ENCODE measurements at places on chromosomes 5 and 9.

DNA sequence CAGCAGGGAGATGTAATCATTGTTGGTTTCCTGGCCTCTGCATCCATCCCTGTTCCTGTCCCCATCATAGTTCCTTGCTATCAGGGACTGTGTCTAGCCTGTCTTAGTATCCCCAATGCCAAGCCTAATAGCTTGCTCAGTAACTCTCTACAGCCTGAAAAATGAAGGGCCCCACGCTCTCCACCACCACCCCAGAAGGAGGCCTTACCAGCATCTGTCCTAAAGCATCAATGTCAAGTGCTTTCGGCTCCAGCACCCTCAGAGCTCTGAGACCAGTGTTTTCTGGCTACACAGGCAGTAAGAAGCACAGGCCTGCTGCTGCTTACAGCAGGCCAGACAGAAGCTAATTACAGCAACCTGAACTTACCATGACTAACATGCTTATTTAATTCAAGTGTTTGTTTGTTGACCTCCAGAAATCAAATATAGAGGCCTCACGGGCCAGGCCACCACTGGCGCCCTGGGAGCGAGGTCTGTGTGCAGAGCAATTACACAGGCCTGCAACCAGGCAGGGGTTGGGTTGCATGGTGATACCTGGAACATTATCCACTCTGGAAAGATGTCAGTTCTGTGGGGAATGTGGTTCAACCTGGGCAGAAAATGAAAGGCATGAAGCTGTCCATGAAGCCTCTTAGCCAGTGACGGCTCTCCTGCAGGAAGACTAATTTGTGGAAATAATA, 124.3 kb downstream of the SLC1A3 start:
- DNase-seq, result no peak

- DNase-seq, result no peak
Observed at GRCh38 chr5:10485897-10486296, 44.2 kb downstream of the ROPN1L start.

DNA sequence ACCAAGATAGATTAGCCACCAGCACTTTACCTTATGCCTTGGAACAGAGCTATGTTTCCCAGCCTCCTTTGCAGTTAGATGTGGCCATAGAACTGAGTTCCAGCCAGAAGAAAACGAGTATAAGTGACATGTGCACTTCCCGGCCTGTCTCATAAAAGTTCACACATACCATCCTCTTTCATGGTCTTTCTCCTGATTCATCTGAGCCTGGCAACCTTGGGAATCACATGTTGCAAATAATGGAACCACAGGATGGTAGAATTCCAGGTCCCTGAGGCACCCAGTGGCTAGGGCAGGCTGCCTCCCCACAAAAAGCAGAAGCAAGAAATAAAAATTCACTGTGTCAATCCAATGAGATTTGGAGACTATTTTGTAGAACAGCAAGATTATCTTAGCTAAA, 128.1 kb downstream of the PDE4D start:
- DNase-seq, result no peak

DNA sequence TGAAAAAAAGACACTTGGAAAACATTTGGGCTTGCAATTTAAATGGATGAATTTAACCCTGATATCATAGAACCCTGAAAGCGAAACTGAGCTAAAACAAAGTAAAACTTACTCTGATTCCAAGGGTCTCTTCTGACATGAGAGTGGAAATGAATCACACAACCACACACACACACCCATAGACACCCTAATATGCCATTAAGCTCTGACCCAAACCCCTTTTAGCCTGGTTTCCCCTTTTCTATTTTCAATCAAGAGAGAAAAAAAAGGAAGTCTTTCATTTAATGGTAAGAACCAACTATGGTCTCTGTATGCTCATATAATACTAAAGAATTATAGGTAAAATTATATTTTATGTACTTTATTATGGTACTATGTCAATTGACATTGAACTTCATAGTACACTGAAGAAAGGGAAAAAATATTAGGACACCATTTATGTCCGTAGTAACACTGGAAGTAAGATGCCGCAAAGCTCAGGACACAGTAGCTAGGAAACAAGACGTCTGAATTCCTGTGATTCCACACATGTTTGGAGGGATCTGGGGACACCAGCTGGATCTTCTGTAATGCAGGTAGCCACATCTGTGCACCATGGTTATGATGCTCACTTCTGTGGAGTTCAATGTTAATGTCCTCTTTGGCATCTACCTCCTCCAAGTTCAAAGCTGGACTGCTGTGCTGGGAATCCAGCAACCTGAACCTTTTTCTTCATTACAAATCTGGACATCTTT, 95.8 kb downstream of the PCSK1 start:
- DNase-seq, result no peak

DNA sequence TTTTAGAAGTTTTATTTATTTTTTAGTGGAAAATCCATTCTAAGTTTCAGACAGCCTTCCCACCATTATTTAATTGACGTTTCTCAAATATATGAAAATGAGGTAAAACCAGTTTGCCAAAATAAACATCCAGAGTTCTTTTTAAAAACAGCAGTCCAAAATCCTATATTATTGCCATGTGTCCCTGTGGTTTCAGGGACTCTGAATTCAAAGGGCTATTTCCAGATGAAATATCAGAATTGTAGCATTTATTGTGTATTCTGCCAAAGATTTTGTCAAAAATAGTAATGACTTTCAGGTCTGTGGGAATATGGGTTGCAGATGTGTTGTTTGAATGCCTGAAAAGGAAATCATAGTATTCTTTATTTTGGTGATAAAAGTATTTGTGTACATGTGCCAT, 41.6 kb downstream of the XRCC4 start:
- DNase-seq, result no peak

DNA sequence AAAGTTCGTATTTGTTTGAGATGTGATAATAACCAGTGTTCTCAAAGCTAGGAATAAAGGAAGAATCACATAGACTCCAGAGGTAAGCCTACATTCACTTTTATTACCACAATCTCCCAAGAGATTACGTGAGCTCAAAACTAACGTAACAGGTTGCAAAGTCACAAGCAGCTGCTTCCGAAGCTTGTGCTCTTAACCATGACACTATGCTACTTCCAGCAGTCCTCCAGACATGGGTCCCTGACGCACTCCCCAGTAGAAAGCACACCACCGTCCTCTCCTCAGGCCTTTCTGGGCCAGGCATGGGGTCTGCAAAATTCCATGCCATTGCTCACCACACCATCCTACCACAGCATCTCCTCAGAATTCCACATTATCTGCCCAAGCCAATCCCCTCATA, 84.6 kb downstream of the PAX5 start:
- DNase-seq, result no peak

DNA sequence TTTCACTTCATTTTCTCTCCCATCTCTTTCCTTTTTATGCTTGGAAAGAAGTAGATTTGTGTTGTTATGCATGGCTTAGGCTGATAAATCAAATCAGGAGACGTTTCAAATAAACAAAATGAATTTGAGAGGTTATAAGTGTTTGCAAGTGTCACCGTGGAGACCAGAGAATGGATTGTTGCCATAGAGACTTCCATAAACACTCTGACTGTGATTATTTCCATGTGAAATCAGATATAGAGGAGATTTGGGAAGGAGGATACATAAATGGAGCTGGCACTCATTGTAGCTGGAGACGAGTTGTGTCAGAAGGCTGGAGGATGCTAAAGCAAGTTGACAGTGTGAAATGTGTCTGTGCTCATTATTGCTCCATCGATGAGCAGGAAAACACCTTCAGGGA, 84.2 kb upstream of the PCSK1 start:
- DNase-seq, result no peak

DNA sequence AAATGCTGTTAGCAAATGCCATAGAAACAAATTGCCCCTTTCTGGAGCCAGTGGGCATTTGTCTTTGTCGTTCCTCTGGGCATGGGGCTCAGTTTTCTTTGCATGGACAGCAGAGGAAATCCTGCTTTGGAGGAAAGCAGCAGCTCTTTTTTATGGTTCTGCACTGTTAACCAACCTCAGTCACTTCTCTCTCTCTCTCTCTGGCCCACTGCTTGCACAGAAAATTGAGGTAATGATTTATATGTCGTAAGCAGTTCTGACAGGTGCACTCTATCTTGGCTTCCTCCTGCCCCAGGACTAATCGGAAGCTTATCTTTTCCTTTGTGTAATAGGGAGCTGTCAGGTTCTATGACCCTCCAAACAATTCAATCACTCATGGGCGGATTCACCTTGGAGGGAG, 159.6 kb upstream of the GPR151 start:
- DNase-seq, result no peak

DNA sequence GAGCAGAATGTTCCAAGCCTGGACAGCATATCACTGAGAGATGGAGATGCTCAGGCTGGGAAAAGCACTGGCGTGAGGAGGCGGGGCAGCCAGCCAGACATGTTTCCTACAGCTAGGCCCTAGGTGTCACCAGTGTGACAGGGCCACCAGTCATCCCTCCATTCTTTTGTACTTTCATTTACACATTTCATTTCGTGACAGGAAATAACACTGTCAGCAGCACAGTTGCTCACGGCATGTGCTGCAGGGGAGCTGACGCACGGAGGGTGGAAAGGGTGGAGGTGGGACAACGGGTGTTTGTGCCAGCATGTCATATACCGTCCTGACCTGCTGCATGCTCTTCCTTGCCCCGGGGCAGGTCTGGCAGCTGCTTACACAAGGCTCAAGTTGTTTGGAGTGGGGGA, 14.8 kb upstream of the CEMIP2 start:
- peak; percentile 73 for DNase-seq

GRCh38 chr9:6433410-6433809, 20.4 kb downstream of the UHRF2 start:
- no peak for DNase-seq

- DNase-seq, result no peak
Observed at GRCh38 chr5:104498281-104498680, 935.7 kb upstream of the NUDT12 start.

DNA sequence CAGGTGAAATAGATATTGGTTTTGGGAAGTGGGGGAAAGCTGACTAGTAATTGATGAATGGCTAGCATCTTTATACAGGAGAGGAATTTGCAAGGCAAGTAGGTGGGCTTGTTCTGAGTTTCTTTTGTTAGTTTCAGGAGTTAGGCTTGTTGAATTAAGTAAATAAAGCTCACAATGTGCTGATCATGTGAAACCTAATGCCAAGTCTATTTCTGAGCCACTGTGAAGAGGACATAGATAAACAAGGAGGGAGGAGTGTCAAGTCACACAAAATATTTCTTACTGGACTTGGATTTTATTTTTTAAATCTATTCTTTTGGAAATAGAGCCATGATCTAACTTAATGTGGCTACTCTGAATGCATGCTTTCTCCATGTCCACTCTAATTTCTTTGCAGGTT, 19.9 kb downstream of the GDA start:
- DNase-seq, result no peak

Data from stimulated activated CD4-positive, alpha-beta T cell treated with anti-CD3 and anti-CD28 coated beads, Interleukin-12 subunit alpha, Interleukin-12 subunit beta, amount 100 ng/mL, for 4 hours (primary cell).